ENCODE measurements at places on chromosomes 7 and 10.

DNA sequence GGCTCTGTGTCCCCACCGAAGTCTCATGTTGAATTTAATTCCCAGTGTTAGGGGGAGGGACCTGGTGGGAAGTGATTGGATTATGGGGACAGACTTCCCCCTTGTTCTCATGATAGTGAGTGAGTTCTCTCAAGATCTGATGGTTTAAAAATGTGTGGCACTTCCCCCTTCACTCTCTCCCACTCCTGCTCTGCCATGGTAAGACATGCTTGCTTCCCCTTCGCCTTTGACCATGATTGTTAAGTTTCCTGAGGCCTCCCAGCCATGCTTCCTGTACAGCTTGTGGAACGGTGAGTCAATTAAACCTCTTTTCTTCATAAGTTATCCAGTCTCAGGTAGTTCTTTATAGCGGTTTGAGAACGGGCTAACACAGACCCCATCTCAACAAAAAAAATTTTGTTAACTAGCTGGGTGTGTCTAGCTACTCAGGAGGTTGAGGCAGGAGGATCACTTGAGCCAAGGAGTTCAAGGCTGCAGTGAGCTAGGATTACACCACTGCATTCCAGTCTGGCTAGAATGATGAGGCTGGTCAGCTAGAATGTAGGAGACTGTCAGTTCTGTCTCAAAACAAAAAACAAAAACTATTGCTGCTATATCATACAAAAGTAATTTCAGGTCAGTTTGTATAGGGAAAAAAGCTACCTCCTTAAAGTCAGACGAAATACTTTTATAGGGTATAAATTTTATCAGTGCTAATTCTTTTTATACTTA lies 57.7 kb downstream of the ATAD1 start:
- DNase-seq = no peak

- DNase-seq = no peak
Measured at GRCh38 chr7:81740403-81740802, 29.4 kb downstream of the HGF start.

- no peak for DNase-seq
Measured at GRCh38 chr10:7855205-7855604, 36.9 kb downstream of the TAF3 start.

- no peak for DNase-seq
Measured at GRCh38 chr7:69067397-69067796, 530.9 kb upstream of the AUTS2 start.

DNA sequence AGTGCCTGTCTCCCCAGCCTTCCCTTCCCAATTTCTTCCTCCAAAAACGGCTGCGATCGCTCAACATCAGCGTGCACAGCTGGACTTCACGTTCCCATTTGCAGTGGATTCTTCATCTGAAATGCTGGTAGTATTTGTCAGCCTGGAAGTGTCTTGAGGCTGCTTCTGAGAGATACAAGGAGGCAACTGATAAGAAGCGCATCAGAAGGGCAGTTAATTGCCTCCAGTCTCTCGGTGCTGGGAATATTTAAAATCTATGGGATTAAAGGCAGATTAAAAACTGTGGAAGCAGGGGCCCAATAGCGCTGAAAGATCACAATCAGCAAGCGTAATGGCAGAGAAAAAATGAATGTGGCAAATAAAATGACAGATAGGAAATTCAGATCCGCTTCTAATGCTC lies 450.0 kb downstream of the GATA3 start:
- DNase-seq = no peak

DNA sequence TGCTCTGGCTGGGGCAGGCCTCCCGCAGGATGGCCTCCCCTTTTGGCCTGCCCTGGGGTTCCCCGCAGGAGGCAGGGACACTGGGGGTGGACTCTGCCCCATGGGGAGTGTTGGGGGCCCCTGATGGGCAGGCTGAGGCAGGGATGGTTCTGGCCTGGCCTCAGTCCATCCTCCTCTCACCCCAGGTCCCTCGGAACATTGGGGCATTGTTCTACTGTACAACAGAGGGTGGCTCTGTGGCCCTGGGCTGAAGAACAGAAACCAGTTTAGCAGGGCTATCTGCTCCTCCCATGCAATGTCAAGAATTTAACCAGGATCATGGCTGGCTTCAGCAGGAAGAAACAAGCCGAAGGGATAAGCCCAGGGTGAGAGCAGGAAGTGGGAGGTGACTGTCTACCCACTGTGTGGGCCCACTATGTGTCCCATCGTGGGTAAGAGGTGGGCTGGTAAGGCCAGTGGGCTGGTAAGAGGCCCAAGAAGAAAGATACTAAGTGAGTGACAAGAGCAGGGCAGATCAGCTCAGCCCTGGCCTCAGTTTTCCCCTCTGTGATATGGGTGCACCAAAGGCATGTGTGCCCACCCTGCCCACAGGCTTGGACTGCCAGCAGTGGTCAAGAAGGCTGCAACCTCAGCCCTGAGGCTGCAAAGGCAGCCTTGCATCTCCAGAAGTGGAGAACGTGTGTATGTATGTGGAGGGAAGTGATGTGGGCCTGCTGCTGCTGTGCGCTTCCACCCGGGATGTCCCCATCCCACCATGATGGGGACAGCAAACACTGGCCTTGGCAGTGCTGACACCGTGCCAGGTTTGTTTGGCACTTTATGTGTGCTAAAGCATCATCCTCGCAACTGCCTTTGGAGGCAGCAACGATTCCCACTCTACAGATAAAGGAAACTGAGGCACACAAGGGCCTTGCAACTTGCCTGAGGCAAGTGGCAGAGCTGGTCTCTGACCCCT lies 138.9 kb downstream of the SH3PXD2A start:
- DNase-seq = no peak

DNA sequence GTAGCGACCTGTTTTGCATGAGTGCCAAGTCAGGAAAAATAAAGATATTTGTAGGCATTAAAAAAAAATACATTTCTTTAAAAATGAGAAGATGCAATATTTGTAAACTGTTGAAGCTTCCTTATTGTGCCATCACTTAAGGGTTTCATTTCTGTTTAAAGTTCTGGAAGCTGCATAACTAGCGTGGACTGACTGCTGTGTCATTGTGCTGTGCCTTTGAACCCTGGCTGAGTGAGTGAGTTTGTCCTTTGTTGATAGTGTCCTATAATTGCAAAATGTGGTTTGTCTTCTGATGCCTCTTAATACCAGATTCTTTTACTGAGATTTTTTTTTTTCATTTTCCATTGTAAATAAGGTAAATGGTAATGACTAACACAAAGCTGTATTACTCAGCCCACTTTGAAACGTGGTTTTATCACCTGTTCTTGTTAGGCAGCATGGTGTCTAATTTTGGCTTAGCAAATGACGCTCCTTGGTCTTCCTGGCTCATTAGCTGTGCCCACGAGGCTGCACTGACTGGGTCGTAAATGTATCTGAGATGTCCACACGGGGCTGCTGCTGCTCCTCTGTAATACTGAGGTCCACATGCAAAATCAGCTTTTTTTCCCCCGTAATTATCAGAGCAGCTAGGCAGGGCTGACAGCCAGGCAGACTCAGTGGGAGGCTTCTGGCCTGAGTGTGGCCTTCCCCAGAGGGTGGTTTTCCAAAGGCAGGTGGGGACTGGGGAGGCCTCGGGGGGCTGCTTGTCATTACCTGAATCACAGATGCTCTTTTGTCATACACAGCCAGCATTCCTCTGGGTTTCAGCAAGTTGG lies 14.8 kb downstream of the ZSCAN25 start:
- no peak for DNase-seq

DNA sequence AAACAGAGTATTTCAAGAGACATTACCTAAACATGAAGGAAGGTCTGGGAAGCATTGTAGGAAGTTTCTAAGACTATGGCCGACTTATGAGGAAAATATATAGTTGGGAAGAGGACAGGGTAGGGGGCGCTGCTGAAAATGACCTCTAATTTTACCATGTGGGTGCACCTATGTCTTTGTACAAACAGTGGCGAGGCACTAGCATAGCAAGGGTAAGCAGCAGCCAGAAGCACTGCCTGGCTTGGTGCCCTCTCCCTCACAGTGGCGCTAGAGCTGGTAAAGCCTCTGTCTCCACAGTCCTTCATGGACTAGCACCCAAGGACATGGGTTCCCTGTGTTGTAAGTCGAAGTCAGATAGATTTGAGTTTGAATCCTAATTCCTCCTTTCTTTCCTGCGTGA lies 461.2 kb downstream of the INHBA start:
- DNase-seq = no peak

DNA sequence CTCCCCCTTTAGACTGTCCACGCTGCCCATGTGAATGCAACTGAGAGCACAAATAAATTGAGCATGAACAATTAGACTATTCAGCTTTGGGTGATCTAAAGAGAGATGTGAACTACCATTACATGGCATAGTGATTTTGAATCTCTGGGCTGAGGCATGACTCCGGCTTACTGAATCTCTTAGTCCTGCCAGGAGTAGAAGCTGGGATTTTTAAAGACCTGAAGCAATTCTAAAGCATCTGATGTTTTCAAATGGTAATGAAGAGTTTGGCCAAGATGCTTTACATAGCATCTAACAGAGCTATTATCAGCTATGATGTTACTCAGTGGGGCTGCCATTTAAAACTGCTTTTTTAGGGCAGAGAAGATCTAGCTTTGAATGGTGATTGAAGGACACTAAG lies 1059.1 kb downstream of the SORCS3 start:
- no peak for DNase-seq

GRCh38 chr10:29667191-29667590 lies 32.4 kb upstream of the SVIL start:
- DNase-seq = no peak

GRCh38 chr7:4880218-4880617 lies 3.3 kb downstream of the RADIL start:
- no peak for DNase-seq

GRCh38 chr10:100508266-100508665 lies 11.4 kb downstream of the SEC31B start:
- no peak for DNase-seq

All from Right ventricle myocardium inferior (tissue), 1 donor.